NCI-H146 (cell line): ENCODE measurements at places on chromosomes 5 and 9.

DNA sequence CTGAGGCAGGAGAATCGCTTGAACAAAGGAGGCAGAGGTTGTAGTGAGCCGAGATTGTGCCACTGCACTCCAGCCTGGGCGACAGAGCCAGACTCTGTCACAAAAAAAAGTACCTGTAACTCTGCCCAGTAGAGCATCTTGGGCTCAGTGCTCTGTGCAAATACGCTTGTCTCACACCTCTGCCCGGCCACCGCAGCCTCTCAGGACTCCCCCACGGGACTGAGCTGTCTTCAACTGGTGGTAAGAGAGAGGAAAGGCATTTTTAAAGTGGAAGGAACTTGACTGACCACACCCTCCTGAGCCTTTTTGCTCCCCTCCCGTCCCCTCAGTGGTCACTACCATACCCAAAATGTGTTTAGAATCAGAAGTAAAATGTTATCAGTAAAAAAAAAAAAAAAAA, 174.3 kb upstream of the PIK3R1 start:
- DNase-seq: no peak

DNA sequence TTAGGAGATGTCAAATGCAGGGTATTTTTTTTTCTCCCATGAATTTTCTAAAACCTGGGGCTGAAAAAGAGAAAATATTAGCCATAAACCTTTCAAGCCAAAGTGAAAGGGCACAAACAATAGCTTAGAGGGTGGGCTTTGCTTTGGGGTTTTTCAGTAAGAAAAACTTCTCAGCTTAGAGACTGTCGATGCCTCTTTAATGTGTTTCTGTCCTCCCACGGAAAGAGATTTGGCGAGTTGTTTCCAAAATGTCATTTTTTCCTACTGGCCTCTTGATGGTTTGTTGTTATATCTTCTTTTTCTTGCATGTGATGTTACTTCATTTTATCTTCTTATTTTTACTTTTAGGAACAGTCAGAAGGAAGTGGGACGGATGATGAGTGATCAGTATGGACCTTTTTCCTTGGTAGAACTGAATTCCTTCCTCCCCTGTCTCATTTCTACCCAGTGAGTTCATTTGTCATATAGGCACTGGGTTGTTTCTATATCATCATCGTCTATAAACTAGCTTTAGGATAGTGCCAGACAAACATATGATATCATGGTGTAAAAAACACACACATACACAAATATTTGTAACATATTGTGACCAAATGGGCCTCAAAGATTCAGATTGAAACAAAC, 177.3 kb downstream of the SMARCA2 start:
- DNase-seq: no peak

GRCh38 chr9:70506159-70506558, 91.7 kb upstream of the KLF9 start:
- no peak for DNase-seq

- no peak for DNase-seq
Measured at GRCh38 chr9:11892401-11892800, 800.8 kb upstream of the TYRP1 start.

DNA sequence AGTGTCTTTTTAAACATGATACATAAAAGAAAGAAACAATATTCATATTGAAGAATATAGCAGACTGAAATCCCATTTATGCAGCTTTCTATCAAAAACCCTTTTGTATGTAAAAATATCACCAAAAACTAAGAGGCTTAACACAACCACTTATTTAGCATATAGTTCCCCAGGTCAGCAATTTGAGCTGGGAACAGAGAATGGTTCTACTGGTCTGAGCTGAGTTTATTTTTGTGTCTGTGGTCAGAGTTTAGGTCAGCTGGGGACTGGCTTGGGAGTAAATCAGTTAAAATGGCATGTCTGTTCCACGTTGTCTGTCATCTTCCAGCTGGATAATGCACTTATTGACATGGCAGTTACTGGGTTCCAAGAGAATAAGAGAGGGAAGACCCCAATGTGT, 165.0 kb downstream of the TMEM232 start:
- DNase-seq: no peak

- DNase-seq: no peak
Measured at GRCh38 chr9:2691212-2691611, 26.1 kb upstream of the KCNV2 start.

DNA sequence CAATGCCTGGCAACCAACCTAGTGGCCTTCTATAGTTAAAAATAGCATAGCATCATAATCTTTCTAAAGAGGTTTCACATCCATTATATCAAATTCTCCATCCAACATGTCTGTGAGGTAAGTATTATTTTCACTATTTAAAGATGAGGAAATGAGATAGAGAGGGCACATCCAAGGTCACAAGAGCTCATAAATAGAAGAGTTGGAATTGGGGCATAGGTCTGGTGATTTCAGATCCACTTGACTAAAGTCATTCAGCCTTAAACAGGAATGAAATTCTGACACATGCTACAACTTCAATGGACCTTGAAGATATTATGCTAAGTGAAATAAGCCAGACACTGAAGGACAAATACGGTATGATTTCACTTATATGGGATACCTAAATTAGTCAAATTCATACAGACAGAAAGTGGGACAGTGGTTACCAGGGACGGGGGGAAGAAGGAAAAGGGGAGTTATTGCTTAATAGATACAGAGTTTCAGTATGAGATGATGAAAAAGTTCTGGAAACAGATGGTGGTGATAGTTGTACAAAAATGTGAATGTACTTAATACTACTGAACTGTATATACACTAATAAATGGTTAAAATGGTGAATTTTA, 259.6 kb upstream of the NR4A3 start:
- DNase-seq: no peak

DNA sequence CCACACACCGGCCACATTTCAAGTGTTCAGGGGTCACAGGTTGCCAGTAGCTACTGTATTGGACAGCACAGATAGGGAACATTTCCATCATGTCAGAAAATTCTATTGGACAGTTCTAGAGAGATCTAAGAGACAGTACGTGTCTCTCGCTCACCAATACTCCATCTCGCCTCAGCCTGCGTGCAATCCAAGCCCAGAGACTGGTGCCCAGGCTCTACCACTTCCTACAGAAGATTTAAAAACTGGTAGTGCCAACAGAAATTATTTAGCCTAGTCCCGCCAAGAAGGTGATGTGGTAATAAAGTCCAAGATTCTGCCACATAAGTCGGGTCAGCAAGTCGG, 390 bp upstream of the SNX2 start:
- DNase-seq: no peak

GRCh38 chr9:134622896-134623257, 18.7 kb upstream of the COL5A1 start:
- no peak for DNase-seq

GRCh38 chr9:117783828-117784227, 79.6 kb downstream of the TLR4 start:
- DNase-seq: no peak

- no peak for DNase-seq
Measured at GRCh38 chr5:6081727-6082210, 296.6 kb downstream of the MED10 start.

- DNase-seq: no peak
Measured at GRCh38 chr5:178632285-178632684, 5.4 kb upstream of the CLK4 start.

GRCh38 chr9:111298731-111299598, 31.1 kb downstream of the OR2K2 start:
- no peak for DNase-seq

DNA sequence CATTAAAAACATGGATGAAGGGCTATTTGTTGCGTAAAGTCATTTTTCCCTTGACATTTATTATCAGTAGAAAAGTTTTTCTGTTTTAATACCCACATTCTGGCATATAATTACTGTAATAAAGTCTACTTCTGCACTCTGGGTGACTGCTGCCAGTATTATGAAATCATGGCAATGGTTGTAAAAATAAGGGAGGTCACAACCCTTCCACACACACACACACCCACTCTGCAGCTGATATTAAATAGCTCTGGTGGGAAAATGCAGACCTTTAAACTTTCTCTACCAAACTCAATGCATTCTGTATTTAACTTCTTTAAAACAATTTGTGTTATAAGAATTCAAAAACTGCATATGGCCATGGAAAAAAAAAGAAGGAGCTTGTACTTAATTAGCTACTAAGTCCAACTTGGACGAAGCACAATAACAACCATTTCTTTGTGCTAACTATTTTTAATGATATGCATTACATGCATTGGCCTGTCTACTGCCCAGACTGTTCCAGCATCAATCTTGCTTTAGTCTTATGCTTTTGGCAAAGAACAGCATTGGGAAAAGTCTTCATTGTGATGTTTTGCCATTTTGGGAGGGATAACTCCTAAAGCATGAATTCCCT, 137.6 kb upstream of the MAP3K1 start:
- DNase-seq: no peak

GRCh38 chr5:178532236-178532635, 58.0 kb downstream of the COL23A1 start:
- no peak for DNase-seq

DNA sequence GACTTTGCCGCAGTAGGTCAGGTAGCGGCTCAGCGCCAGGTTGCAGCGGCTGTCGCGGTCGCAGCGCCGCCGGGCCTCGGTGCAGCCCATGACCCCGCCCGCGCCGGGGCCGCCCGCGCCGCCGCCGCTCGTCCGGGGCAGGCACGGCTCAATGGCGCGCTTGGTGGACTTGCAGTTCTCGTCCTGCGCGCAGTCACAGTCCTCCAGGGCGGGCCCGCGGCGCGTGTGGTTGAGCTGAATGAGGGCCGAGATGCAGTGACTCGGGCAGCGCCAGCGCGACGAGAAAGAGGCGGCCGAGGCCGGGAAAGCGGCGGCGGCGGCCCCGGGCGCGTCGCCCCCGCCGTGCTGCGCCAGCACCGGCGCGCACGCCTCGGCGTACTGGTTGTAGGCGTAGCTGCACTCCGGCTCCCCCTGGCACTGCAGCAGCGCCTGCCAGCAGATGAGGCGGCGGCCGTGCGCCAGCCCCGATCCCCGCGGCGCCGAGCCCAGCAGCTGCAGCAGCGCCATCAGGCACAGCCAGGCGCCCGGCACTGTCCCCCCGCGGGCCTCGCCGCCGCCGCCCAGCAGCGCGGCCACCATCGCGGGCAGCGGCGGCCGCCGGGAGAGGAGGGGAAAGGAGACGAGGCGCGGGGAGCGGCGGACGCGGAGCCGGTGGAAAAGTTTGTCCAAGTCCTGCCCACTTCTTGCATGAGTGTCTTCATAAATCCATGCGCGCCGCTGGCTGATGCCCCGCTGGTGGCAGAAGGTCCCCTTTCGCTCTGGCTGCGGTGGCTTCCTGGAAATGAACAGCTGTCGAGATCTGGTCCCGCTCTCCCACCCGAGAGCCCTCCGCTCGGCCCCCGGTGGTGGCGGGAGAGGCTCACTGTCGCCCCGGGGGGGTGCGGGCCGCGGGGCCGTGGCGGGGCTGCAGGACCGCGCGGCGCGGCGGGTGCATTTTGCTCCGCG, 833 bp downstream of the GAS1 start:
- peak; percentile 39 for DNase-seq

DNA sequence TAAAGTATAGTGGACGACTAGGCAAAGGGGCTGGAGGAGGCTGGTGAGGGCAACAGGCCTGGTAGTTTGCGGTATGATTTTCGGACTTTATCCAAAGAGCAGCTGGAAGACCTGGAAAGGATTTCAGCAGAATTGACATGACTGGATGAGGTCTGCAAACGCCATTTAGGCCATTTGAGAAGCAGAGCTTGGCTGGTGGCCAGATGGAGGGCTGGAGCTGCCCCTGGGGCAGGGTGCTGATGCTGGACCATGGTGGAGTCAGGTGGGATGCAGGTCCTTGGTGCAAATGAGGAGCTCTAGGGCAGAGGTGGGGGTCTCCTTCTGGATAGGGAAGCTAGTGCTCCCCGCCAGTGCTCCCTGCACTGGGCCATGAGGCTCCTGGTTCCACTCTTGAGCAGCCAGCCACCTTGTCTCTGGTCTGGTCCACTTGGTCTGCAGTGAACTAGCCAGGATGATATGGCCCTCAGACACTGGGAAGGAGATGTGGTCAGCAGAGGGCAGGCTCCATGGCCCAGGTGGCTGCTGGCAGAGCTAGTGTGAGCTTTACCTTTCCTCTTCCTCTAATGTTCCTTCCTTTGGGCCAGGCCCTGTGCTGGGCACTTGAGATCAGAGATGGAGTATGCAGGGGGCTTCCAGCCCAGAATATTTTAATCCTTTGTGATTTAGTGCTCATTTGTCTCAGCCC, 31.4 kb downstream of the COL27A1 start:
- DNase-seq: no peak

GRCh38 chr5:120037451-120037850, 408.1 kb downstream of the FAM170A start:
- DNase-seq: no peak

DNA sequence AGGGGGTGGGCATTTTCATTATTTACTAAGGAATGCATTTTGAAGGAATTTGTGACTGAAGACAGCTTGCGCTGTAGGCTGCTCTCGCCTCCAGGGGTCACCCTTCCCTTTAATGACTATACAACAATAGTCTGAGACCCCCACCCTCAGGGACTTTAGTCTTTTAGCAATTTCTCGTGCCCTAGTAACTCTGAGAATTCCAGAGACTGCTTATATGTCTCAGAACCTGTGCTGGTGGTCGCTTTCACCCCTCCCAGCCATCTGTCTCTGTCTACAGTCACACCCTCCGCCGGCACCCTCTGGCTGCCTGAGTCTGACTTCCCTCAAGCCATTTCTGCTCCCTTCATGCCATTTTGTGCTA, 671.4 kb downstream of the NR2F1-AS1 start:
- DNase-seq: peak; percentile 24

- peak; percentile 18 for DNase-seq
Measured at GRCh38 chr5:136212252-136212721, 19.3 kb upstream of the SMIM32 start.

GRCh38 chr9:72984226-72984947, 31.5 kb upstream of the ALDH1A1 start:
- DNase-seq: no peak

- no peak for DNase-seq
Measured at GRCh38 chr5:143551820-143552251, 148.3 kb upstream of the NR3C1 start.

- DNase-seq: peak; percentile 61
Measured at GRCh38 chr9:106921341-106921899, 58.5 kb downstream of the ZNF462 start.

DNA sequence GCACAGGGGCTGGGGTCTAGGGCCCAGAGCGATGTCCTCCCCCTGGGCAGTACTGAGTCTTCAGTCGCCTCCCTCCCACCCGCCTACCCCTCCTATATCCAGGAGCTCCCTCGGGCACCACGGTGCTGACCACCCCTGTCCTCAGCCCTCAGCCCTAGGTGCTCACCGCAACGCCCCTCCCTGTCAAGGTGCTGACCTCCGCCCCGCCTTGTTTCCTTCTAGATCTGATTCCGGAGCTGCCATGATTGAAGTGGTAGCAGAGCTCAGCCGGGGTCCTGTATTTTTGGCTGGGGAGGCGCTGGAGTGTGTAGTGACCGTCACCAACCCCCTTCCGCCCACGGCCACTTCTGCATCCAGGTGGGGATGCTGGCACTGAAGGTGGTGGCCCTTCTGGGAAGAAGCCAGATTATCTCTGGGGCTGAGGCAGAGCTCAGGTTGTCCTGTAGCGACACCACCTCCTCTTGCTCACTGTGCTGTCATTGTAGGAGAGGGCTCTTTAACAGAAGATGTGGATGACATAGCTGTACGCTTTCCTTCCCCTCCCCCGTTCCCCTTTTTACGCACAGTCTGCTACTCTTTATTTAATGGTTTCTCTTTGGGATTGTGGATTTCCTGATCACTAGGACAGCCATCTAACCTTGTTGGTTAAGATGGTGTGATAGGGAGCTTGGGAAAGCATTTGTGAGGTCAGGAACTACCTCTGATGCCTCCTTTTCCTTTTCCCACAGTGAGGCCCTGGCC, 598 bp downstream of the RGP1 start:
- DNase-seq: peak; percentile 59
